ENCODE measurements at places on chromosomes 11 and 22.

GRCh38 chr22:49930596-49931412 lies 12.4 kb downstream of the CRELD2 start:
- peak; percentile 66 for DNase-seq

DNA sequence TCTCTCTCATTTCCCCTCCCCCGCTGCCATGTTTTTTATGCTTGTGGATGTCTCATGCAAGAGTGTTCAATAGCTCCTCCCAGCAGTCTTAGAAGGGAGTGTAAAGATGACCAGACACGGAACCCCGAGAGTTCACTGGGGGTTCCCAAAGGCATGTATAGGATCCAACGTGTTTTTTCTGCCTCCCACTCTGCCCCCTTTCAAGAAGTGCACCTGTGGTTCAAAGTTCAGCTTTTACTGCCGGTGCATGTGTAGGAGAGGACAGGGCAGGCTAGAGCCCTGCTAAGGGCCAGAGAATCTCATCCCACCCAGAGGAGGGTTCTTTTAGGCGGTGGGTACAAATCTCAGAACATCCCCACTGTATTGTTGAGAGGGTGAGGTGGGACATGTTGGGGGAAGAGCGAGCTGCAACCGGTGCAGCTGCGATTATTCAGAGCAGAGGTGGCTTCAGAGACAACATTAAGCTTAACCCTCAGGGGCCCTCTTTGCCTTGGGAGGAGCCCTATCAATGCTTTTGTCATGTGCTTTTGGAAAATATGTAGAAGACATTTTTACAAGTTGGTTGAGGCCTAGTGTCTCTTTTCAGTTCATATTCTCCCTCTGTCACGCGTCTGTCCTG lies 14.5 kb downstream of the MIF start:
- no peak for DNase-seq

DNA sequence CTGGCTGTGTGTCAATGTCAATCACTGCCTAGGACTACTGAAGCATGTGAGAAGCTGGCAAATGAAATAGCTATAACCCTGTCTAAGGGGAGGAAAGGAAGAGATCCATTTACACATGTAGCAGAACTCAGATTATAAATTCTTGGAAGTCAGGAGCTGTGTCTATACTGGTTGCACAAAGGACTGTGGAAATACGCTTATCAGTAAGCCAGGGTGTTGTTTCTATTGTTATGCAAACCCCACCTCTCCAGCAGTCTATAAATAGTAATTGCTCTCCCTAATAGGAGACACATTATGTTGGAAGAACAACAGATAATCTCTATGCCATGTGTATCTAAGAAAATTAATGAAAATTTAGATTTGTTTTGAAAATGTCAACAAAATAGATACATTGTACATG lies 693.4 kb upstream of the CCDC90B start:
- no peak for DNase-seq

GRCh38 chr11:44673688-44674087 lies 53.1 kb upstream of the TSPAN18 start:
- no peak for DNase-seq

DNA sequence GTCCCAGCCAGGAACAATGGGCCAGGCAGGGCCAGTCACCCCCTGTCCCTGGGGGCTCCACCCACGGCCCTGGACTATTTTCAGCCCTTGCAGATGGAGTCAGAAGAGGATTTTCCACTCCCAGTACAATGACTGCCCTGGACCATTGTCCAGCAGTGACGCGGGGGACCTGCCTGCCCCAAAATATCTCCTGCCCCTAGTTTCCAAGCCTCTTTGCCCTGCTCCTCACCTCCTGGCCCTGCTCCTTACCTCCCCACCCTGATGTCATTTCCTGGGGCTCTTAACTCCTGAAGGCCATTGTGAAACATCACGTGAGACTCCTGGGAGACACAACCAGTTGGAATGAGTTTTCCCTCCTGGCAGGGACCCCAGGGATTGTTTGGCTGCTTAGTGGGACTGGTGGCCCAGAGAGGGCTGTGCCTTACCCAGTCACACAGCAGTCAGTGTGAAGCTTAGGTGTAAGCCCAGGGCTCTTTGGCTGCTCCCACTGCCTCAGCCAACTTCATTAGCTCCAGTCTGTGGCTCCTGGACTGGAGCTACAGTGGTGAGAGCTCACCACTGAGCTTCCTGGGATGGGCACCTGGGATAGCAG lies 22.2 kb downstream of the P2RY2 start:
- DNase-seq, result peak; percentile 49

DNA sequence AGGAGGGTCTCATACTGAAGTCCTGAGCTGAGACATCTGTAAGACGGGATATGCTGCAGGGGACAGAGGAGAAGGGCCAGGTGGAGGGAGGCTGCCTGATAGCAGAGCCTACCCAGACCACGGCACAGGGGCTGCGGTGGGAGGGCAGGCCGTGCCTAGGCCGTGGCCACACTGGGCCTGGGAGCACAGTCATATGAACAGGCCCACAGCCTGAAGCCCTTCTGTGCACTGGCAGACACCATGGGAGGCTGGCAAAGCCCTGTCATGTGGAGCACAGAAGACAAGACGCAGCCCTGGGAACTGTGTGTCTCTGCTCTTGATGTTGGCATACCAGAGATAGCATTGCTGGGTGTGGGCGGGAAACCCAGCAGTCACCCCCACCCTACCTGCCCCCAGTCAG lies 3.3 kb downstream of the SPATA19 start:
- no peak for DNase-seq

GRCh38 chr11:66363805-66364535 lies 7.6 kb downstream of the SLC29A2 start:
- DNase-seq, result no peak

DNA sequence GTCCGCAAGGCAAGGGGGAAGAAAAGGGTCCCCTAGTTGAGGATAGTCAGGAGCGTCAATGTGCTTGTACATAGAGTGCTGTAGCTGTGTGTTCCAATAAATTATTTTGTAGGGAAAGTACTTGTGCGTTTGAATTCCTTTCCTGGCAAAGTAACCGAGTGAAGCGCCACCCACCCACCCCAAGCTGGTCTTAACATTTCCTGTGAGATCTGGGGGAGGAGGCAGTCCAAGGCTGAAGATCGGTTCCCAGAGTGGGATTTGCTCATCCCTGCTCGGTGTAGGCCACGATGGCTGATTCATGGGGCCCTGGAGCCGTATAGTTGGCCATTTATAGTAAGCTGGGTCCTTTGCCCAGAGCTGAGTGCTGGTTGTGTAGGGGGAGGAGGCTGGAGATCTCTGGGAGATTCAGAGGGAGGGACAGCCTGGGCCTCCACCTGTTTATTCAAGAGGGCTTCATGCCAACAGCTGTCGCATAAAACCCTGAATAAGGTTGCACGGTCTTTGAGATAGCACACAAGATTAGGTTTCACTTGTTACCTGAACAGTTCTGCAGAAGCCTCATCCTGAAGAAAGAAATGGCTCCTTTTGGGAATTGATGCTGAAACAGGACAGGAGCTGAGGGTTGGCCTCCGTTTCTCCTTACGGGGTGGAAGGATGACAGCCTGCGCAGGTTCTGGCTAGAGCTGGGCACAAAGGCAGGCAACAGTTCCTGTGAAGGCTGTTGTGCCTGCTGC lies 2.4 kb downstream of the ATF4 start:
- DNase-seq, result peak; percentile 69

DNA sequence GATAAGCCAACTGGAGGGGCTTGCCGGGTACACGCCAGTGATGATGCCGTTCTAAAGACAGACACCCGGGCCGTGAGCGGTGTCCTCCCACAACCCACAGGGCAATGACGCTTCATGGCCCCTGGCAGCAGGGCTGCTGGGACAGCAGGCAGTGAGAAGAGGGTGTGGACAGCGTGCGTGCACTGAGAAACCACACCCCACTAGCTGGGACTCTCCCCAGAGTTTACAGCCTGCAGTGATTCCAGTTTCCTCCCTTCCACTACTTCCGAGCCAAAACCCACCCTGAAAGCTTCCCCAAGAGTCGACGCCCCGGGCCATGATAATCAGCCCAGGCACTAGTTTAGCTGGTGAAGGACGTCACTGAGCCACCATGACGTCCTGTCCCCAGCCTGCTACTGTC lies 29.2 kb downstream of the CPT1A start:
- DNase-seq, result no peak

GRCh38 chr11:119989159-119989821 lies 148.6 kb downstream of the TRIM29 start:
- no peak for DNase-seq

- no peak for DNase-seq
Measured at GRCh38 chr11:111336062-111336461, 37.7 kb downstream of the POU2AF3 start.

Data from HFFc6 (cell line).